Epithelial cell of alveolus of lung (primary cell): ENCODE measurements at places on chromosomes 12 and 14. TPM values are rescaled to one million over a fixed set of nuclear protein-coding genes. Genes with fewer than 3 reads are reported as not detected.

GTF2A1 gene
- total RNA-seq, result 16.4 and 23.5 TPM in 2 replicates

BMP4 gene
- total RNA-seq, result 14.6 and 117 TPM in 2 replicates

CNTN1 gene
- total RNA-seq, result 1.7 TPM in 1 of 2 replicates, not detected in the other

CMA1 gene
- not detected in 2 replicates for total RNA-seq

RPGRIP1 gene
- total RNA-seq, result under 0.01 TPM in 1 of 2 replicates, not detected in the other

FAM222A gene
- 0.91 TPM in 1 of 2 replicates, not detected in the other for total RNA-seq

SLC8A3 gene
- 0.52 and 1.4 TPM in 2 replicates for total RNA-seq

PKP2 gene
- total RNA-seq, result 0.64 and 6.7 TPM in 2 replicates

ST8SIA1 gene
- total RNA-seq, result under 0.01 and 1.3 TPM in 2 replicates

TCL1B gene
- not detected in 2 replicates for total RNA-seq

SLC2A3 gene
- total RNA-seq, result 46.7 and 123 TPM in 2 replicates

KLRD1 gene
- total RNA-seq, result under 0.01 and 0.64 TPM in 2 replicates

DNAH10 gene
- total RNA-seq, result 0.32 and 0.52 TPM in 2 replicates

ENDOU gene
- total RNA-seq, result not detected in 2 replicates

GLT1D1 gene
- not detected in 2 replicates for total RNA-seq

RTN1 gene
- 0.08 and 2.6 TPM in 2 replicates for total RNA-seq

RERG gene
- total RNA-seq, result 0.26 and 2.0 TPM in 2 replicates

HNF1A gene
- not detected in 2 replicates for total RNA-seq

RNASE3 gene
- not detected in 2 replicates for total RNA-seq

FAM181A gene
- not detected in 2 replicates for total RNA-seq

CAPZA3 gene
- not detected in 2 replicates for total RNA-seq

MAP1LC3B2 gene
- total RNA-seq, result 0.26 and 0.32 TPM in 2 replicates

TAS2R50 gene
- 0.13 and 0.16 TPM in 2 replicates for total RNA-seq

KRT75 gene
- not detected in 2 replicates for total RNA-seq

ATP6V1D gene
- total RNA-seq, result 34.4 and 65.7 TPM in 2 replicates

AGAP2 gene
- 0.26 and 0.48 TPM in 2 replicates for total RNA-seq

KRT3 gene
- total RNA-seq, result not detected in 2 replicates

C14orf132 gene
- 22.0 and 50.3 TPM in 2 replicates for total RNA-seq

HSPB8 gene
- total RNA-seq, result 7.0 and 11.3 TPM in 2 replicates

TMPRSS12 gene
- not detected in 2 replicates for total RNA-seq

SLC2A14 gene
- total RNA-seq, result 0.26 TPM in 1 of 2 replicates, not detected in the other

DGKA gene
- 14.8 and 31.3 TPM in 2 replicates for total RNA-seq

POMT2 gene
- 14.5 and 21.1 TPM in 2 replicates for total RNA-seq

NTN4 gene
- total RNA-seq, result 1.7 and 17.3 TPM in 2 replicates

RNASE13 gene
- not detected in 2 replicates for total RNA-seq

KCNMB4 gene
- total RNA-seq, result 1.4 TPM in 2 replicates
